ENCODE measurements at places on chromosomes 7 and 10.

DNA sequence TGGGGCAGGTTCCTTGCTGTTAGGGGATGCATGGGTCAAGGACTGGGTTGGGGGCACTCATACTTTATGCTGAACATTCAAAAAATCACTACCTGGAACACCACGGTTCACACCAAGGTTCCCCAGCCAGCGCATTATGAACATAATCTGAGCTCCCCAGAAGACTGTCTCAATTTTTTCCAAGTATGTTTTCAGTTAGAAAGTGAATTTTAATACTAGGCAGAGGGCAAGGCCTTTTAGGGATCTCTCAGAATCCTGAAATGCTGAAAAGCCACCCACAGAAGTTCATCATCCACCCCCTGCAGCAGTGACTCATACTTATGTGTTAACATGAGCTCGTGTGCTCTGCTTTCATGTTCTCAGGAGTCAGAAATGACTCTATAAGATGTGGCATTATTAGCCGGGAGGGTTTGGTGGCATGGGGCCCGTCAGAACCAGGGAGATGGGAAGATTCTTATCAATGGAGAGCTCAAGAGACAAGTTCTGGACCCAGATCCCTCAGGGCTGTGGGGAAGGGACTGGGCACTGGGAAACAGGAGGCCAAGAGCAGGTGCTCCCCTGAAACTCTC, 185.2 kb upstream of the ITGB1 start:
- no peak for DNase-seq

GRCh38 chr7:39501358-39501757, 64.8 kb upstream of the YAE1 start:
- no peak for DNase-seq

DNA sequence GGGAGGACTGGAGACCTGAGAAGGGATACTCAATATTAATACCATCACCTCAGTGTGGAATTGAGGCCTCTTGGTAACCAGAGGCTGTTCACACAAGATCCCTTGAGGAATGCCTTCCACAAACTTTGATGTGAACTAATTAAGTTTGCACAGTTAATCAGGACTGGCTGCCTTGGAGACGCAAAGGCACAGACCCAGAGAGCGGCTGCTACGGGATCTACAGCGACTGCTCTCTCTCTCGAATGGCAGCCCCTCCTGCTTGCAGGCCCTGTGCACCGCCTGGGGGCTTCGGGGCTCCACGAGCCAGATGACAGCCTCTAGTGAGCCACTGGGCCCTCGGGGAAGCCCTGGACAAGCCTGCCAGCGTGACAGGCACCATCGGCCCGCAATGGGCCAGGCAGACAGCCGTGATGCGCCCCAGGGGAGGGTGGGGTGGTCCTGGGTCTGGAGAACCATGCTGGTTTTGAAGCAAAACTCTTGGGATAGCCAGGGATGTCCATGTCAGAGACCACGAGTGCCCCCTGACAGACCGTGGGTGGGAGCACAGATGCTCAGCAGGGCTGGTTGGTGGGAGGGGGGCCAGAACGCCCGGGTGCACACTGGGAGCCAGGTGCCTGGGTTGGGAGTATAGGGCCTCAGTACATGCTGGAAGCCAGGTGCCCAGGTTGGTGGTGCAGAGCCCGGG, 195.6 kb downstream of the ELFN1 start:
- no peak for DNase-seq

- no peak for DNase-seq
Measured at GRCh38 chr10:123204127-123204461, 49.9 kb downstream of the BUB3 start.

DNA sequence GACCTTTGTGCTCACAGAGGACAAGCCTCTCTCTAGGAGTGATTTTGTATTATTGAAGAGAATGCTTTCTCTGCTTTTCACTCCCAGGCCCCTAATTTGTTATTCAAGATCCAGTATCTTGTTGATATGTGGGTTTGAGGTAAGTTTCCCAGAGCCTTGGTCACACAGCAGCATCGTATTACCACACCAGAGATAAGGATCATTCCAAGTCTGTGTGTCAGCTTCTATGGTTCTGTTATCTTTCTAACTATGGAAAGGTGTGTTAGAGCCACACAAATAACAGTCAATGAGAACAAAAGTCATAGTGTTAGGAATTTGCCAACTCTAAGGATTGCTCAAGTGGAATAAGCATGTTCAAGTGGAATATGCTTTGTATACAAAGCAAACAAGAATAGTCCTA, 1208.3 kb downstream of the GATA3 start:
- peak; percentile 13 for DNase-seq

DNA sequence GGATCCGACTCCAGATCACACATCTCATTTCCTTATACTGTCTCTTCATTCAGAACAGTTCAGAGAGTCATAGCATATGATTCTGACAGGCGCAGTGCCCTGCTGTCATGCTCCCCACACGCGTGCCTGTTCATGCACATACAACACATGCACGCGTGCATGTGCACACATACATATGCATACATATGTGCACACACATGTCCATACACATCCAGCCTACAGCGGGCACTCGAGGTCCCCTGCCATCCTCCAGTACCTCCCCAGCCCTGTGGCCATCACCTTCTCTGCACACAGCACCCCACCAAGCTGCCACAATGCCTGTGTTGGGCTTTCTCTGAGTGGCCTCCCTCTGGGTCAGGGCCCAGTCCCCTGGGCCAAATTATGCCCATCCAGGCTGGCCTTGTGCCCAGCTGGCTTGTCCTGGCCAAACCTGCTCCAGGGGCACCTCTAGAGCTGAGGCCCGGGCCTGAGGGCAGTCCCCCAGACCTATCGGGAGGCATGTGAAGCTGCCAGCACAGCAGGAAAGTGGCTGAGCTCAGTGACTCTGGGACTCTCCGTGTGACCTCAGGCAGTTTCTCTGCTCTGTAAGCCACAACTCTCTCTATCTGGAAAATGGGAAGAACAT, 49.4 kb upstream of the RET start:
- no peak for DNase-seq

GRCh38 chr10:63713191-63714144, 192.3 kb downstream of the REEP3 start:
- DNase-seq = peak; percentile 74

DNA sequence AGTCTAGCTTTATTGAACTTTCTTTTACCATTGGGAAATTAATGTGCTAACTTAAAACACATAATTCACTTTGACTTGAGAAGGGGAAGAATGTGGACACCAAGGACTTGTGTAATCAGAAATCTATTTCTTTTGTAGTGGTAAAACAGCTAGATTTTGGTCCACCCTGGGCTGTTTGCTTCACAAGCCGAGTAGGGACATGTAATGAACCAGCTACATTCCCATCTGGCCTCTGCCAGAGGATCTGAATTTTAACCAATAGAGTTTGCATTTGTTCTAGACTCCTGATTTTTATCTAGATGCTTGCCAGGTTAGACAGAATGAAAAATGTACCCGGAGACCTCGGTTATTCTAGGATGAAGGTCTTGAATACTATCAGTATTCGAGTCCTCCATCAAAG, 1.9 kb downstream of the CACNB2 start:
- DNase-seq = no peak

DNA sequence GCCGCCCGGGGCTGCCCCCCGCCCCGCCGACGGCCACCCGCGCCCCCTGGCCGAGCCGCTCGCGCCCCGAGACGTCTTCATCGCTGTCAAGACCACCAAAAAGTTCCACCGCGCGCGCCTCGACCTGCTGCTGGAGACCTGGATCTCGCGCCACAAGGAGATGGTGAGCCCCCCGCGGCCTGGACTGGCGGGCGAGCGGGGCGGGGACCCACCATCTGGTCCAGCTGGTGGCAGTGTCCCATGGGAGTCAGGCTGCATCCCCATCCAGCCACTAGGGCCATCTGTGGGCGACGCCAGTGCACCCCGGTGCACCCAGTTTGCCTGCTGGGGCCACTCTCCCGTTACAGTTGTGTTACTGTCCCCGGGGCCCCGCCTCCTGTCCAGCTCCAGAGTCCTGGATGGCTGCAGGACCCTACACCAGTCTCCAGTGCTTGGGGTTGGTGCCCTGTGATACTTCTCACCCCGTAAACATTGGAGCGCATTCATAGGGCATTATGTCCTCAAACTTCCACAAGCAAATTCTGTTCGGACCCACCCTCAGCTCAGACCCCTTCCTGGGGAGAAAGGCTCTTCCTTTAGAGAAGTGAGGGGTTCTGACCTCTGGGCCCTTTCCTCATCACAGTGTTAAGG, 672 bp downstream of the LFNG start:
- no peak for DNase-seq

Data from NCI-H526 (cell line).